ENCODE measurements at places on chromosomes 6 and 20. TPM values are rescaled to one million over a fixed set of nuclear protein-coding genes. Genes with fewer than 3 reads are reported as not detected.

The GSTA3 gene
- total RNA-seq, result not detected

The MDC1 gene
- total RNA-seq, result 12.5 TPM

GRCh38 chr6:33694977-33695376, 16.5 kb downstream of the UQCC2 start:
- no peak for DNase-seq

GRCh38 chr6:152068622-152069261, 261.3 kb downstream of the ESR1 start:
- peak; percentile 51 for DNase-seq

- no peak for DNase-seq
Observed at GRCh38 chr6:53284901-53285300, 63.8 kb downstream of the ELOVL5 start.

DNA sequence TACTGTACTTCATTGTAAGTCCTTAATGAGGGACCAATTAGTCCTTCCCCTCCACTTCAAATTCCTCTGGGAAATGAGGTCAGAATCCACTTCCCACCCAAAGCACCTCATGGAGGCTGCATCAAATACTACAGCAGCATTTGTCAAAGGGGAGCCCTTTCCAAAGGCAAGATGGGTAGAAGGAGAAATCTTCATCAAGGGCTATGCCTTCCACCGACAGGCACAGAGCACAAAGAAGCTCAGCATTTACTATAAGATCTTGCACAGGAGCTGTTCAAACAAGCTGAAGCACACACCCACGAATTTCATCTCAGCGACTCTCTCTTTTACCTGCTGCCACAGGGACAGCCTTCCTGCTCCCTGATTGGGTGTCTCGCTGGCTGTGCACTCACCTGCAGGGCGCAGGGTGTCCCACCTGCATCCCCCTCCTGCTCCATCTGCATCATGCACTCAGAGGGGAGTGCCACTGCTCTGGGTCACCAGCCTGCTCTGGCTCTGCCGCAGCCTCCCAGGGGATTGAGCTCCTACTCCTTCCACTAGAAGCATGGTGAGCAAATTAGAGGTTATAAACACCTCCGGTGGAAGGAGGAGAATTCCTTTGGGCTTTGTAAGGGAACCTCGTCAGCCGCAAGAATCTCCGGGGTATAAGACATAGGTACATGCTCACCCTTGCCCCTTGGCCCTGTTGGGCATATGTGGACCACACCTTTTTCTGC, 164.5 kb downstream of the ATXN1 start:
- no peak for DNase-seq

DNA sequence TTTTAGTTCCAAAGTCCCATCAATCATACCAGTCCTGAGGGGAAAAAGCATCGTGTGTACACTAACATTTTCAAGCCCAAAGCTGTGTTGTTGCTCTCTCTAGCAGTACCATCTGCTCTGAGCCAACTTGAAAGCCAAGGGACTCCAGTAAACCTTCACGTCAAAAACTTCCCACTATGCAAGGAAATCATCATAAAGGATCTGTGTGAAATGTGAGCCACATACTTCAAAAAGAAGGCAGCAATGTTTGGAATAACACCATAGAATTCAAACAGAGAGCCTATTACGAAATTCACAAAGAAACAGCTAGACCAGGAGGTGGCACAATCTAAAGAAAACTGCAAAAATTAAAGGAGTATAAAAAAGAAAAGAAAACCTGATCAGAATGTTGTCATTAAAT, 399.8 kb upstream of the EPHA7 start:
- no peak for DNase-seq

The C20orf204 gene
- 13.3 TPM for total RNA-seq

DNA sequence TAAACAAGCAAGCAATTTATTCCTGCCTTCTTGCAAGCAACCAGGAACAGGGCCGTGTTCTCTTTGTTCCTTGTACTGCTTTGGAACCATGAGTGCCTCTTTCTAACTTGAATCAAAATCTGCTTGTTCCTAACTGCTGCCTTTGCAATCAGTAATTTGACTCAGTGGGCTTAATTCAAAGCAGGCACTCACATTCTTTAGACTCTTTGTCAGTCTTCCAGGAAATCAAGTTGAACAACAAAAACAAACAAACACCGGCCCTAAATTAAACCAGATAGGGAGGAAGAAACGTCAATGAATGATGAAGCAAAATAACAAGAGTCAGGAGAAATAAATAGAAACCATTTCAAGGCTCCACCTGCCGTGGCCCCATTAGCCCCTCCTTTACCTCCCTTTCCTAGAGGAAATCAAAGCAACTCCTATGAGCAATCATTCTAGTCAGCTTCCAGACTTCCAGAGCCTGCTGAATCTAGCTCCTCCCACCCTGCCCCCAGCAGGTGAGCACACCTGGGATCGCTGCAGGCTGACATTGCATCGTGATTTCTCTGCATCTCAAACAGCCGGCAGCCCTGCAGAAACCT, 582.2 kb upstream of the FLRT3 start:
- DNase-seq, result peak; percentile 14

- DNase-seq, result no peak
Observed at GRCh38 chr6:26271668-26272024, 93.4 kb upstream of the BTN3A2 start.

DNA sequence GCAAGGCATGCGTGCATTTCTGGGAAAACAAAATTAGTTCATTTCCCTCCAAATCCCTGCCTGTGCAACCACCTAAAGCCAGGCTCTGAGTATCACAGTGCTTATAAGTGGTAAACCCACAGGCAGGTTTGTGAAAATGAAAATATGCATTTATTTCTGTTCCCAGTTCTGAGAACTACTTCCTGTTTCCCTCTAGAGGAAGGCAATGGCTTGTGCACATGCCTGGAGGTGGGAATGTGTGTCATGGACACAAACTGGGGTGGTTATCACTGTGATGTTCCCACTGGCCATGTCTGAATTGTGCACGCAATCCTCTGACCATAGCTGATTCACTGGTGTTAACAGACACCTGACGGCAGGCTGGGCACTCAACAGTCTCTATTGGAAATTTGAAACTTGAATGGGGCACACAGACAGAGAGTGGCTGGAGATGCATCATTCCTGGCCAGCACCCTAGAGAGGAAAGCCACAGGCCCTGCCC, 26.3 kb downstream of the FAM110A start:
- no peak for DNase-seq

DNA sequence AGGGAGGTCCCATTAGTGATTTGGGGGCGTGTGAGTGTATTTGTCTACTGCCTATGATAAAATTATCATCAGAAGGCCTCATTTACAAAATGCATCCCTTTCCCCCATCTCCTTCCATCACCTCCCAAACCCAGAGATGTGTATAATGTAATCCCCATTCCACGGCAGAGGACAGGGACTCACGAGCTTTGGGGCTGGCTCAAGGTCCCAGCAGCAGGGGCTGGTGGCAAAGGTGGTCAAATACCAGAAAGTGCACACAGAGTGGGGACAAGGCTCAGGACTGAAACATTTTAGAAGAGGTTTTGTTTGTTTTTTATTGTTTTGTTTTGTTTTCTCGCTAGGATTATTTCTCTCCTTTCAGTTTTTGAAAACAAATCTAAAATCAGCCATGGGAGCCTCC, 68.5 kb upstream of the TOP1 start:
- no peak for DNase-seq

- no peak for DNase-seq
Observed at GRCh38 chr6:133468591-133468990, 227.4 kb downstream of the EYA4 start.

- no peak for DNase-seq
Observed at GRCh38 chr20:47666304-47666703, 119.0 kb downstream of the SULF2 start.

GRCh38 chr6:104505838-104506237, 353.9 kb downstream of the HACE1 start:
- DNase-seq, result no peak

DNA sequence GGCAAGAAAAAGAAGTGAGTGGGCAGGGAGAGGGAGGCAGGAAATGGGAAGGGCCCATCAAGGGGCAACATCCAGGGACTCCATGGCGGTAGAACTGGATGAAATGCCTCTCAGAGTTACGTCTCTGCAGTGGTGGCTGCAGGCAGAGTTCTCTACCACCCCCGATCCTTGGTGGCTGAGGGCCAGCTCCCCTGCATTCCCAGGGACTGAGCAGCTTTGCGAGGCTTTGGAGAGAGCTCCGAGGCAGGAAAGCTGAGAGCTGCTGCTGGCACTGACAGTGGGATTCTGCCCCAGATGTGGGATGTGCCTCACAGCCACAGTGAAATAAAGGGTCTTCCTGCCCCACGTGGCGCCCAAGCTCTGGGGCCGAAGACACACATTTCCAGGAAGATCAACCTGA, 236.6 kb downstream of the SLC24A3 start:
- no peak for DNase-seq

The THBS2 gene
- total RNA-seq, result 2.0 TPM

DNA sequence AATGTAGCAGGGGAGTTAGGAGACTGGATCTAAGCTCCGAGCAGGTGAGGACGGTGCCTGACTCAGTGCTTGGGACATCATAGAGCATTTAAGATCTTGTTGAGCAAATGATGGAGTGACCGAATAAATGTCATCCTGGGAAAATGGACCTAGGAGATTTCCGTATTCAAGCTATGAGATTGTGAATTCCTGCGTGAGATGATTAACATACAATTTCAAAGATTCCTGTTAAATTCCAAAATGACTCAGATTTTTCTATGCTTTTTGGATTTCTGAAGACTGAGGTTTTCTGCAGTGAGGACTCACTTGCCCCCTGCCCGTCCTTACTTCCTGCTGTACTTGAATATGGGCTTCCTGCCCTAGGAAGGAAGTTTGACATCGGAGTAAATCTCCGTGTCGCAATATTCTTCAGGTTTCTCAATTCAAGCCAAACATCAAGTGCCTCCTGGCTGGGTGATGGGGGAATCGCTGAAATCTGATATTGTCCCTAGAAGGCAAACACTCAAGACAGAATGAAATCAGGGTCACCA, 5.2 kb downstream of the SYTL3 start:
- no peak for DNase-seq

DNA sequence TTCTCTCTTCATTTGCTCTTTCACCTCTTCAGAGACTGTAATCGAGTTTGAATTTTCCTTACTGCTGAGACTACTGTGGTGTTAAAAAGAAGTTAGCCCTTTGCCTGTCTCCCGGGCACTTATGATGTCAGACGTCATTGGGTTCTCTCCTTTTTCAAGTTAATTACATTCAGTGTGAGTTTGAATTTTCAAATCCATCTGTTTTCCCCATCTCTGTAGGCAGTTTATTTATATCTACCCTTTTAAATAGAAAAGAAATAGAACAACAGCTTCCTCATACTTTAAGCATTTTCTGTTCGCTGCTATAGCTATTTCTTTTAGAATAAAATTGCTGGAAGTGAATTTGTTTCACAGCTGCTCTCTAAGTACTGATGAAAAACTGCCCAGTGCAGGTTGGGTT, 81.4 kb downstream of the MCHR2 start:
- DNase-seq, result no peak

- no peak for DNase-seq
Observed at GRCh38 chr6:113825781-113826180, 31.4 kb upstream of the MARCKS start.

DNA sequence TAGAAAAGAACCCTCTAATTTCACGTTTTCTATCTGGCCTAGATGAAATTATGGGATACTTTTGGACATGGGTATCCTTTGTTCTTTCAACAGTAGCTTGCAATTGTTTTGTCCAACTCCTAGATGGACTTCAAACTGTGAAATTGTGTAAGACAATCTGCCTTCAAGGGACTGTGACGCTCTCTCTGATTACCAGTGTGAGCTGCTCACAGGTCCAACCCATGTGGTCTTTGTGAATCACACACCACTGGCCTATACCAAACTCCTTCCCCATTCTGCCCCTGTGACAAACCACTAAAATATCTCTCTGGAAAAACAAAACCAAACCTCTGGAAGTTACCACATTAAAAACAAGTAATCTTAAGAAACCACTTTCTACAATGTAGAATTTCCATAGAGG, 59.5 kb downstream of the NINL start:
- no peak for DNase-seq

- no peak for DNase-seq
Observed at GRCh38 chr6:39884696-39885095, 49.6 kb downstream of the MOCS1 start.

The TINAG gene
- total RNA-seq, result not detected

The EMILIN3 gene
- 0.09 TPM for total RNA-seq

- DNase-seq, result no peak
Observed at GRCh38 chr6:165227644-165228329, 81.6 kb downstream of the C6orf118 start.

DNA sequence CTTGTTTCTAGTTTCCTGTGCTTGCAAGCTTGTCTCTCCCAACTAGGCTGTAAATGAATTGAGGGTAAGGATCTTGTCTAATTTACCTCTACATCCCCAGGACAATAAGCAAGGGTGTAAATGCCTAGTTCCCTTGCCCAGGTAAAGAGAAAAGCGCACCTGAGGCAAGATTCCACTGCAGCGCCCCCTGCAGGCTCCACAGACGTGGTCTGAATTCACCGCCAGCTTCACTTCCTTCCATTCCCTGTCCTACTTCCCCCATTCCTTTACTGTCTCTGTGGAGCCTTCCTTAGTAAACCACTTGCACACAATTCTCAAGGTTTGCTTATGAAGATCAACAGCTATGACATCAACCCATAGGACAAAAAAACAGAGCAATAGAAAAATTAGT, 42.3 kb downstream of the ANKEF1 start:
- no peak for DNase-seq

DNA sequence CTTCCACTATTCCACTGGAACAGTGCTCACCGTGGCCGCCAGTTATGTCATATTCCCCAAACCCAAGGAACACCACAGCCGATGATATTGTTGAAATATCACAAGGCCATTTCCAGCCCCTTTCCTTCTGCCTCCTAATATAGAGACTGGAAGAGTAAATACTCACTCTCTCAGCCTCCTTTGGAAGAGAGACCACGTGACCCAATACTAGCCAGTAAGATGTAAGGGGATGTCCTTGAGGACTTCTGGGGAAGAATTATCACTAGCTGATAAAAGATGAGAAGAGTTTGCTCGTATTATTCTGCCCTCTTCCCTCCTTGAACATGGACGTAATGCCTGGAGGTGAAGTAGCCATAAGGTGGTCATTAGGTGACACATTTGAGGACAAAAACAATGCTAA, 13.5 kb downstream of the MAK start:
- no peak for DNase-seq

DNA sequence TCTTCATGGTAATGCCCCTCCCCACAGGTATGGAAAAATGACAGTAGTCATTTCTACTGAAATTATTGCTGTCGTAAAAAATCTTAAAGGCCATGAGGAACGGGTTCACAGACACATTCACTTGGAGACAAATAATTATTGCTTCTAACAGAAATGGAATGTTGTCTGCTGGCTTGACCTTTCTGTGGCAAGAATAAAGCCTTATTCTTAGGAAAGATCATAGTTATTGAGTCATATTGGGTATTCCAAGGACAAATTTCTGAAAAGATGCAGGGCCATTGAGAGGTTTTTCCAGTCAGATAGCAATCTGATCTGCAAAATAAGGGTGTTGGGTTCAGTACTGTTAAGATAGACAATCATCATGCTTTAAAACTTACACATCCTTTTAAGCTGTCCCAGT, 29.2 kb downstream of the AKAP7 start:
- DNase-seq, result no peak

Measured in dermis blood vessel endothelial cell (primary cell).